Natural killer cell (primary cell): ENCODE measurements at places on chromosomes 2 and 18. TPM values are rescaled to one million over a fixed set of nuclear protein-coding genes. Genes with fewer than 3 reads are reported as not detected.

CTNNA2 gene
- total RNA-seq, result not detected

RAB10 gene
- total RNA-seq, result 35.8 TPM

STK36 gene
- total RNA-seq, result 20.0 TPM

LMAN1 gene
- total RNA-seq, result 57.6 TPM

SMARCAL1 gene
- total RNA-seq, result 25.6 TPM

DBI gene
- 85.1 TPM for total RNA-seq

REG3G gene
- not detected for total RNA-seq

ATP8B1 gene
- total RNA-seq, result not detected

MEP1B gene
- total RNA-seq, result not detected

TMEM169 gene
- total RNA-seq, result 0.68 TPM

SPP2 gene
- total RNA-seq, result not detected

IGFBP5 gene
- not detected for total RNA-seq

ST3GAL5 gene
- 66.1 TPM for total RNA-seq

EIF2AK2 gene
- total RNA-seq, result 43.9 TPM

LYPD6 gene
- not detected for total RNA-seq

PCARE gene
- not detected for total RNA-seq

DYSF gene
- total RNA-seq, result 11.4 TPM

C2orf81 gene
- 3.2 TPM for total RNA-seq

PHOSPHO2 gene
- 5.8 TPM for total RNA-seq

PKDCC gene
- not detected for total RNA-seq

SALL3 gene
- total RNA-seq, result not detected

OTOS gene
- not detected for total RNA-seq

ERBB4 gene
- not detected for total RNA-seq

SCN9A gene
- 0.28 TPM for total RNA-seq

CAVIN2 gene
- total RNA-seq, result 1.9 TPM

YPEL5 gene
- total RNA-seq, result 1,094 TPM

EFHD1 gene
- not detected for total RNA-seq
